ENCODE measurements at places on chromosomes 1 and 21.

- DNase-seq = no peak
Measured at GRCh38 chr1:113178522-113178921, 105.5 kb downstream of the LRIG2 start.

DNA sequence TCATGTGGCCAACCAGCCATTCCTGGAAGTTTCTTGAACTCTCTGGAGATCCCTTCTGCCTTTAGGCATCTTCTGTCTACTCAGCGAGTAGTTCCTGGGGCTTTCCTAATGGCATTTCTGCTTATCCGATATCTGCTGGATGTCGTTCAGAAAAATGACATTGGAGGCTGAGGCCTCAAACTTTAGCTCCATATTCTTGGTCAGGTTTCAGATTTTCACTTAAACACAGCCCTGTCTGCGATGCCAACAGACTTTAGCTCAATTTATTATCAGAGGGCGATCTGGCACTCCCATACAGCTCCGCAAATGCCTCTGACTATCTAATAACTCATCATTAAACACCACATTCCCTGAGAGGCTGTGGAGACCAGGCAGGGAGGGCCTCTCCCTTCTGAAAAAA, 46.3 kb upstream of the ETS2 start:
- DNase-seq = no peak

DNA sequence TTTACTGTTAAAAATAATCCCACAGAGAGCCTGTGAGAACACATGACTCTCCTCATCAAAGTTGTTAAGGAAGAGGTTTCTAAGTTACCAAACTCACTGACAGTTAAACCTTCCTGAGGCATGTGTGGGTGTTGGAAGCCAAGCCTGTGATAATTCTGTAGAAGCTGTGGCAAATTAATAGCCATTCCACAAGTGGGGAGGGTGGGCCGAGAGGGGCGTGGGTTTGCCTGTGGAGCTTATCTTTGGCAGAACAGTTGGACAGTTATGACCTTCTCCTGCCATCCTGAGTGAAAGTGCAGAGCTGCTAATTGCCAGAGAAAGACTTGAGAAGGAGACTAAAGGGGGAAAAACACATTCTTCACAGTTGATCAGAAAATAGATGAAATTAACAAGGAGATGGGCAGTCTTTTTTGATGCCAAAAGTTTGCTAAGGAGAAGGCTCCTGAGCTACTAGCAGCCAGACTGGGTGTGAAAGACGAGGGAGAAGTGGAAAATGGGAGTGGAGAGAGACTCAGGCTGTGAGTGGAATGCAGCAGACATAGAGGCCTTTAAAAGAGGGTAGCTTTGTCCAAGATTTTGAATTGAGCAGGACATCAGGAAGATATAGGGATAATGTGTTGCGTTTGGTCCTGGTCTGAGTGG, 1.6 kb upstream of the PLA2G2C start:
- DNase-seq = no peak

DNA sequence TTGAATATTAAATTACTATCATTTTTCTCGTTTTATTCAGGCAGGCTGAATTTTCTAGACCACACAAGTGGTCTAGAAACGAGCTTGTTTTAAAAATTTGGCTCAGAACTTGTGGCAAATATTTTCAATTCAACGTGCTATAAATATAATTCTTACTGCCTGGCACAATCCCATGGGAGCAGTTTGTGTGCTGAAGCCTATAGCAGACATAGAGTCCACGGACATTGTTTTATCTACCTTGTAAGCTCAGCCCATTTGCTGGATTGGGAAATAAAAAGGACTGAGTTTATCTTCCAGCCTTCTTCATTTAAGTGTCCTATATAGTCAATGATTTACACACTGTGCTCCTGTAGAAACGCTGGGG, 103.4 kb downstream of the ZBTB18 start:
- DNase-seq = no peak

DNA sequence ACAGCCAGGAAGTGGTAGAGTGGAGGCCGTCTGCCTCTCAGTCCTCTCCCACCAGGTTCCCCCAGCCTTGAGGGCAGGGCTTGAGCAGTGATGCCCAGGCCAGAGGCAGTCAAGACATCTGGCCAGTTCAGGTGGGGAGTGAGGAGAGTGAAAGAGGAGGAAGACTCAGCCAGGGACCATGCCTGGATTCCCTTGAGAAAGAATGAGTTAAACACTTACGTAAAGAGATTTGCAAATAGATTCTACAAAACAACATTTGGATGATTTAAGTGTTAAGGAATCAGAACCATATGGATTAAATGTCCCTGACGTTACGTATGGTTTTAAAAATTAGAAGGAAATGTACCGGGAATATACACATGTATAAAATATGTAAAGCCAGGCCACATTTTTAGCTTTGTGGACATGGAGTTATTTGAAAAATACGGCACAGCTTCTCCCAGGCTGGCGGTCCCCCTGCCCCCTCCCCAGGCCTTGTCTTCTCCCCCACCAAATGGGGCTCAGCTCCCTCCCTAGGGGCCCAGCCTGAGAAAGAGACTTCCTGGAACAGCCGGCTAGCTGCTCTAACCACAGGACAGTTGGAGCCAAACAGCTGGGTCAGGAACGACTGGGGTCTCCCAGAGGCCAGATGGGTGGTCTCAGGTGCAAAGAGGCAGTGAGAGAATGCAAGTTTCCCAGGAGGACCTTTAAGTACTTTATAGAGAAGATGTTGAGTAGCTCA, 188.3 kb upstream of the EDN2 start:
- DNase-seq = no peak

DNA sequence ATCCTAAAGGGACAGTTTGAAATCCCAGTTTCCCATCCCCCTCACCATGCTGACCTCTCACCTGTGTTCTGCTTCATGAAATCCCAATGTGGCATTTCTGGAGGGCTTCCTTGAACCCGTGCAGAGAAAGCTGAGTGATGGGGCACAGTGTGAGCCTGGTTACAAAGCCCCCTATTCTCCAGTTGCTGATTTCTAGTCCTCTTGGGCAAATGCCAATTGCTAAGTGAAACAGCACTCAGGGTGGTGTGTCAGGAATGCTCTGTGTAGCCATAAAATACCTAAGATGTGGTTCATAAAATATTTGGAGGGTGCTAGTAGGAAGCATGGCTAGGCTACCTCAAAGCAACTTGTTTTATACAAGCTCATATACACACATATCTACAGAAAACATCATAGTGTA, 32.0 kb downstream of the SUSD4 start:
- DNase-seq = no peak

- DNase-seq = no peak
Measured at GRCh38 chr1:59078866-59079265, 218.0 kb upstream of the FGGY start.

- DNase-seq = no peak
Measured at GRCh38 chr1:243917863-243918565, 68.0 kb upstream of the AKT3 start.

DNA sequence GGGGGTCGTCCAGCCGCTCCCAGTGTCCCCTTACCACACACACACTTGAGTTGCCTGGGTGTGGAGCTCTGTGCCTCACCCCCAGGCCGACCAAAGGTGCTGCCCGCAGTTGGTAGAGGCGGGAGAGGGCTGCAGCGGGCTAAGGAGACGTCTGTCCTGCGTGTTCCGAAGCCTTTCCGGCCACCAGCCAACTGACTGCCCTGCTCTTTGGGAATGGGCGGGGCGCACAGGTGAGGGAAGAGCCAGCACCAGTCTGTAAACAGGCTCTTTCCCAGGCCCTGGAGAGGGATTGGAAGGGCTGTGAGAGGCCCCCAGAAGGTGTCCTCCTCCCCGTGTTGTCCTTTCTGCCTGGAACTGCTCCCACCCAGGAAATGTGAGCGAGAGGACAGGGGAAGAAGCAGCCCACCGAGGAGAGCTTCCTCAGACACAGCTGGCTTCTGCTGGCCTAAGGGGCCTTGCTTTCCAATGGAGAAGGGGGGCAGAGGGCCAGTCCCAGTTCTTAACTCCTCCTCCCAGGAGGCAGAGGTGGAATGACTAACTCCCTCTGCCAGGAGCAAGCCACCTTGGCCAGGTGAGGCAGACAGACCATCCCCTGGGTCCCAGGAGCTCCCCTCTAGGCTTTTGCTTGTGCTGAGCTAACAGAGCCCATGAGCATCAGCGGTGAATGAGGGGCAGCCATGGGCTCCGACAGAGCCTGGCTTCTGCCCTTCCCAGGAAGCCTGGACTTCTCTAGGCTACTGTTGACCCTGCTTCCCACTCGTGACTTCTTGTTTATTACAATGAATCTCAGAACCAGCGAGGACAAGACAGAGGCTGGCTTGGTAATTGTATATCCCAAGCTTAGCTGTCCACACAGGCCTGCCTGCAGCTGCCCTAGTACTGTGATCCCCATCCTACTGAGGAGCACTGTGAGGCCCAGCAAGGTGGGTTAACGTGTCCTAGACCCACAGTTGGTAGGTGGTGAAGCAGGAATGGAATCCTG, 158.1 kb upstream of the COA6 start:
- no peak for DNase-seq

DNA sequence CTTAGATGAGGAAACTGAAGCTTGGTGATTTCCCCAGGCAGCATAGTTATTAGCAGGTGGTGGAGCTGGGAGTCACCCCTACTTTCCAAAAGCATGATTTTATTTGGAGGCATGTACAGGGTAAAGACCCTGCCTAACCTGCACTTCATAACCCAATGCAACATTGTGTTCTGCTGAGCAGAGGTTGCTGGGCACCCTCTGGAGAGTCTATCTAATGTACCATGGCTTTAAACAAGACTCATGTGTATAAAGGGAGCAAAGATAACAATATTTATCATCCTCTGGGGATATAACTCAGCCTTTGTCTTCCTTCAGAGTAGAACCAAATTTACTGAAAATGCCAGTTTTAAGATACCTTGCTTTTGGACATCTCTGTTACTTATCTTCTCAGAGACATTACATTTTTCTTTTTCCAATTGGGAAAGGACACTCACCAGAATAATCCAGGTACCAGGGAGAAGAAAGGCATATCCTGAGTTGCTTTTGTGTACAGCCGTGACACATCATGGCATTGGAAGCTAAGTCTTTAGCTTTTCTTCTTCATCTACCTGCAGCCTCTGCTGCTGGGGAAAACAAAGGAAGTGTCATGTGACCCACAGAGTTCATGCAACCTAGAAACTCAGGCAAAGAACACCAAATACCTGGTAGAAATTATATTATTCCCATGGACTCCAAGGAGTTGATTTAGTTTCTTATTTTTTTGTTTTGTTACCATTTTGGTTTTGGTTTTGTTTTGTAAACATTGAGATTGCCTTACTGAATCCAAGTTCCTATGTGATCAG, 39.6 kb downstream of the ELAVL4 start:
- no peak for DNase-seq

- no peak for DNase-seq
Measured at GRCh38 chr1:213448360-213448759, 397.3 kb downstream of the RPS6KC1 start.

GRCh38 chr1:176998183-176998795, 166.2 kb downstream of the ASTN1 start:
- no peak for DNase-seq

DNA sequence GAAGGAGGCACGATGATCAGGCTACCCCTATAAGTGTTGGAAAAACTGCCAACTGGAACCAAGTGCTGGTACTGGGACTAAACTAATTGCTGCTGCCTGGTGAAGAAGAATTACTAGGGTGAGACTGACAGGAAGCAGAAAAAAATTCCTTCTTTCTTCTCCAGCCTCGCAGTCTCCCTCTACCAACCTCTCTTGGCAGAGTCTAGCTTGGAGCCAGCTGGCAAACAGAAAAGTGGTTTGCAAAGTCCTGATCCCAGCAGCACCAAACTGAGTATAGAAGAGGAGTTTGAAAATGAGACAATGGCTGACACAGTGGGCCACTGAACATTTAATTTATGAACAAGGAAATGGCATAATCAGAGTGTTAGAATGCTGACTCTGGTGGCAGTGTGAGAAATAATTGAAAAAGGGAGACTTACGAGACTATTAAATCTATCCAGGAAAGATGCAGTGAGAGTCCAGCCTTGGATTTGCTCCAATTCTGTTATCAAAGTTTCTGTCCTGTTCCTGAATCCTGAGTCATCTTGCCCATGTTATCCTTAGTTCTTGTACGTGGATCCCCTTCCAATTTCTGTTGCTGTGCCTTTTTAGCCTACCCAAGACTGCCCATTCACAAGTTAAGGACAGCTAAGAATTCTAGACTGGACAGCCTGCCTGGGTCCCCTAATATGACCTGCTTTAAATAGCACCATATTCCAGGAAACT, 23.7 kb upstream of the DISP1 start:
- no peak for DNase-seq

- DNase-seq = no peak
Measured at GRCh38 chr1:32900371-32900955, 726 bp downstream of the TMEM54 start.

- no peak for DNase-seq
Measured at GRCh38 chr1:244384066-244384465, 67.6 kb downstream of the ADSS2 start.

- DNase-seq = no peak
Measured at GRCh38 chr1:29629401-29629800, 393.1 kb downstream of the PTPRU start.

DNA sequence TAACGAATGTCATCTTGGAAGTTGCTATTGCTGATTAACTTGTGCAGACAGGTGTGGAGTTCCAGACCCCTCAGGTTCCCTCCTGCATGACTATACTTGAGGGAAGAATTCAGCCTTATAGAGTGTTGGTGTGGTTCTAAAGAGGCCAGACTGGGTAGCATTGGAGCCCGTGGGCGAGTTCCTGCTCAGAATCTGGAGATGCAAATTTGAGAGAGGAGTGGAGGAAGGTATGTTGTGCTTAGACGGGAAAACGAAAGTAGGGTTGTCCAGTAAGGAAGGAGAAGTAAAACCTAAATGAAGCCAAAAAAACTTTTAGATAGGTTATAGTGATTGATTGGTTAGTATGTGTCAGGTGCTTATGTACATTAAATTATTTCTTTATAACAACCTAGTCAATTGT, 79.2 kb downstream of the ZNF326 start:
- no peak for DNase-seq

DNA sequence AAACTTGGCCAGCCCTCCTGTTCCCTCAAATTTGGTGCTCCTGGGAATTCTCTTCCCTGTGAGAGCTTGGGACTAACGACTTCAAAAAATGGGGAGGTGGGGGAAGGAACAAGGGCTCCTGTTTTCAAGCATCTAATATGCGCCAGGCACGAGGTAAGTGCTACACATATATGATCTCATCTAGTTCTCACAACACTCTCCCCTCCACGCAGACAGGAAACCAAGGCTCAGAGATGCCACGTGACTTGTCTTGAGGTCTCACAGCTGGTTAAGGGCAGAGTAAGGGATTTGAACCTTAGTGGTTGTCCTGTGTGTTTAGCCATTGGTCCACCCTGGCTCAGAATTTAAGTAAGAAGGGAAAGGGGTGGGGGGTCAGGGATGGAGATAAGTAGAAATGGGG, 125.9 kb downstream of the DMRTB1 start:
- DNase-seq = no peak

DNA sequence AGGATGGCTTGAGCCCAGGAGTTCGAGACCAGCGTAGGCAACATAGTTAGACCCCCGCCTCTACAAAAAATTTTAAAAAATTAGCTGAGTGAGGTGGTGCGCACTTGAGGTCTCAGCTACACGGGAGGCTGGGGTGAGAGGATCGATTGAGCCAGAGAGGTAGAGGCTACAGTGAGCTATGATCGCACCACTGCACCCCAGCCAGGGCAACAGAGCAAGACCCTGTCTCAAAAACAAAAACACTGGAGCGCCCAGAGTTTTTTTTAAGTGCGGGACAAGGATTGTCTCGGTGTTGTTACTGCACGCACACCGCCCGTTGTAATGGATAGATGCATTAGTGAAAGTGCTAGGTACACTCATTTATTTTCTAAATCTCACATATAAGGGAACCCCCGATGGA, 37.1 kb downstream of the PIK3CD start:
- no peak for DNase-seq

- DNase-seq = no peak
Measured at GRCh38 chr21:29481641-29482040, 182.9 kb downstream of the BACH1 start.

All from stimulated activated CD4-positive, alpha-beta T cell treated with anti-CD3 and anti-CD28 coated beads, Interleukin-12 subunit alpha, Interleukin-12 subunit beta, amount 100 ng/mL, for 48 hours (primary cell).